Epithelial cell of prostate (primary cell): ENCODE measurements at places on chromosomes 16 and 17.
A peak's percentile ranks its signal among the peaks of the same experiment; 100 is the strongest.

DNA sequence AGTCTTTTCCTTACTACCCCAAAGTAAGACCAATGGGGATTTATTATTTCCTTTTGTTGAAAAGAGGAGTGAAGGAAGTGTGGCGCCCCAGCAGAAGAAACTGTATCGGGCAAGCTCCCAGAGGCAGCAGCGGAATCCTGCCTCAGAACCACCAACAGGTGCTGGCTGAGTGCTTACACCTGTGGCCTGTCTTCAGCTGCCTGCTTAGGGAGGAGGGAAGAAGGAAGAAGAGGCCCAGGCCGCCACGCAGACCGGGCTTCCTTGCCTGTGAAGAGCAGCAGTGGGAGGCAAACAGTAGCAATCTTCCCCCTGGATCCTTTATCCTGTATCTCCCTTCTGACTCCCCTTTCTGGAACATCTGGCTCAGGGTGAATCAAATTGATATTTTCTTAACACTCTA, 134.7 kb downstream of the AATF start:
- DNase-seq: no peak

DNA sequence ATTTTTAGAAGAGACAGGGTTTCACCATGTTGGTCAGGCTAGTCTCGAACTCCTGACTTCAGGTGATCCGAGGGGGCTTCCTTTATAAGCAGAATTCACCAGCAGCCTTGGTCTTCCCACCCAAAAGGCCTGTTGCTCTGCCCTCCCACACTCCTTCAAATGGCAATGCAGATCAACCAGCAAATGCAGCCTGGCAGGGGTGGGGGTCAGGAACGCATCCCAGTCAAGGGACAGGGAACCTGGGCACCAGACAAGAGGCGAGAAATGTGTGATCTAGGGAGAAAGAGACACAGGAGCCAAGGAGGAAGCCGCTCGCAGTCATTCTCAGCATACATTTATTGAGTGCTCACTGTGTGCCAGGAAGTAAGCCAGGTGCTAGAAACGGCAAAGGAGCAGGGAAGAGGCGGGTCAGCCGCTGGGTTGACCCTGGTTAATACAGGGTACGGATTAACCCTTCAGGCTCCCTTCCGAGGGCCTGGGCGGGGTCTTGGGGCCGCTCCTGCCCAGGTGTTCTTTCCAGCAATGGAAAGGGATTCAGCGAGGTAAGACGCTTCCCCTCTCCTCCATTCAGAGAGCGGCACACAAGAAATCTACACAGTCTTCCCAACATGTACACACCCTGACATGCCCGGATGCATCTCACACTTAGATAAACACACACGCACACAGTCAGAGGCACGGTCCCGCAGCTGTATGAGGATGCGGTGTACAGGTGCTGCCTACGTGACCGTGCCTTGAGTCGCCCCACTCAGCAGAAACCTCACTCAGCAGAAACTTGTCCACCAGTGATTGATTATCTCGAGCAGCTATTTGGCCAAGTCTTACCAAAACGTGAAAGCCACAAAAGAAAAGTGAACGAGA, 6.6 kb upstream of the PITPNA start:
- no peak for DNase-seq

DNA sequence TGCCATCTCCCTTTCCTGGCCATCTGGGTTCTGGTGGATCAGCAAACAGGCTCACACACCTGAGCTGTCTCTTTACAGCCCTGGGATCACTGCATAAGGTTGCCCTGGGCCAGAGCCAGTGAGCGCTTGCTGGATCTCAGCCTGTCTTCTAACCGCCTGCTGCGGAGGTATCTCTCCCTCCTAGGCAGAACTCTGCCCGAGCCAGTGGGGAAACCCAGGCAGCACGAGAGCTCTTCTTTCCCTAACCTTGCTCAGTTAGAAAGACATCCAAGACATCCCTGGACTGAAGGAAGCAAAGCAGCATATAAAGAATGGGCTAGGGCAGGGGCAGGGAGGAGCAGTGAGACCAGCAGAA, 6.4 kb downstream of the HAS3 start:
- no peak for DNase-seq

GRCh38 chr17:47663912-47664623, 14.3 kb downstream of the KPNB1 start:
- no peak for DNase-seq

DNA sequence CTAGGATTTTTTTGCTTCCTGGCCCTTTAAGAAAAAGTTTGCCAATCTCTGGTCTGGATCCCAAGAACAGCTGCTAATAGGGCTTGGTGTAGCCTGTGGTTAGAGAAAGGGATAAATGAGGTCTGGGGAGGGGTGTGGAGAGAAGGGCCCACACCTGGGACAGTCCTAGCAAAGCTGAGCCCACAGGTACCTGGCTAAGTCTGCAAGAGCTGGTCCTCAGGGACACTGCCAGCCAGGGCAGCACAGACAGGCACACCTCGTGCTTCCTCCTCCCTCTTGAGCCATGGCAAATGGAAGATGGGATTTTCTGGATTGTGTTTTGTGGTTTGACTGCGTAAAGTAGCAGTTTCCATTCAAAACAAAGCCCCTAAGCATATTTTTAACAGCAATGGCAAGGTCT, 217.5 kb downstream of the SOX9 start:
- no peak for DNase-seq

GRCh38 chr17:50917418-50917743, 51.2 kb upstream of the TOB1 start:
- DNase-seq: no peak

DNA sequence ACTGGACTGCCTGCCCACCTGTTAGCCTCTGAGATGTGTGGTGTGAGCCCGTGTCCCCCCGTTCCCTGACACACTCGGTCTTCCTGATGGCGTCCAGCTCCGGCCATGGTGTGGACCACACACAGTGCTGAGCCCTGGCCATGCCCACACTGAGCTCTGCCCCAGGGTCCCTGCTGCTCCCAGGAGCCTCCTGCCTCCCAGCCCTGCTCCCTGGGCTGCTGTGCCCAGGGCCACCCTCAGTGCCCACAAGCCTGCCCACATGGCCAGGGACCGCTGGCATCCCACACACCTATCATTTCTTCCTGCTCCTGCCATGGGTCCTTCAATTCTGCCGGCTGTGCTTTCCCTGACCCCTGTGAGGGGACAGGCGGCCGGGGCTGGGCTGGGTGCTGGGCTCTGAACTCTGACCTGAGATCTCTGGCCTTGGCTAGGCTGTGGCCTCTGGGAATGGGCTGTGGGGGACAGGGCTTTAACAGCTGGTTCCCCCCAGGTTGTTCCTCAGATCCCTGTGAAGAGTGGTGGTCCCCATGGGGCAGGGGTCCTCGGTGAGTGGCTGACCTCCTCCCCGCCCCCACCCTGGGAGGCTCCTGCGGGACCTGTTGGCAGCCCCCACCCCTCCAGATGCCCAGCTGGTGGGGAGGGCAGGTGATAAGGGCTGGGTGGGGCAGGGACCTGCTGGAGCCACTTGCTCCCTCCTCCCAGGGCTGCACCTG, 4.0 kb downstream of the CEMP1 start:
- DNase-seq: no peak

GRCh38 chr17:68568581-68568980, 32.6 kb downstream of the FAM20A start:
- no peak for DNase-seq

- peak; percentile 78 for DNase-seq
These were observed 5.6 kb upstream of the HSBP1 start for GRCh38 chr16:83802135-83802534.

DNA sequence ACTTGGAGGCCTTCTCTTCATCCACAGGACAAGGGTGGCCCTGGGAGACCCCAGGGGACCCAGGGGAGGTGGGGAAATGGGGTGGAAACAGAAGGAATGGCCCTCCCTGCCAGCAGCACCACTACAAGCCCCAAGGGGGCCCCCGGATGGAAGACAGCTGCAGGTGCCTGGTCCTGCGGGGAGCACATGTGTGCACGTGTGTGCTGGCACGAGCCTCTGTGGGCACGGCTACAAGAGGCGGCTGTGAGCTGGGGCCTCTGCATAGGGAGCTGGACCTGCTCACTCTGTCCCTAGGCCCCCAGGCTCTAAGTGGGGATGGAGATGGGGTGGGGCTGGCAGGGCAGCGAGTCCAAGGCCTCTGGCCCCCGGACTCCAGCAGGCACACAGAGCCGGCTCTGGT, 13.2 kb upstream of the AATK start:
- no peak for DNase-seq

DNA sequence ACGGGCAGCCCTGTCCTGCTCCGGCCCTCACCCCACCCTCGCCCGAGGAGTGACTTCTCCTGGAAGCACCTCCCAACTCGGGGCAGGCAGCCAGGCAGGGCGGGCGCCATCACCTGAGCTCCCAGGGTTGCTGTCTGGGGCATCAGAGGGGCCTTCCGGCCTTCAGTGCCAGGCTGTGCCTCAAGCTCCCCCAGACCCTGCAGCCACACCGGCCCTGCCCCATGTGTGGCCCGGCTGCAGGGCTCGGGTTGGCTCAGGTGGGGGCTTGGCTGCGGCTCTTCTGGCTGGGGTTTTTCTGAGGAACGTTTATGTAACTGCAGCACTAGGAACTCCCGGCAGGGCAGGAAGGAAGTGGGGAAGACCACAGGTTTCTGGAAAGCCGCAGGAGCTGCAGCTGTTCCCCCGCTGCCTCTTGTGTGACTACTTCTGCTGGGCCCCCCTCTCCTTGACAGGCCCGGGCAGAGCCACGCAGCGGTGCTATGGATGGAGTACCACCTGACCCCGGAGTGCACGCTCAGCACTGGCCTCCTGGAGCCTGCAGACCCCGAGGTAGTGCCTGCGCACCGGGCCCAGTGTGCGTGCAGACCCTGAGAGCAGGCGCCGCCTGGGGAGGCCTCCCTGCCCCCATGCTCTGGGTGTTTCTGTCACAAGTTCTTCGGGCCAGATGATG, 45.6 kb downstream of the PRMT7 start:
- DNase-seq: no peak

DNA sequence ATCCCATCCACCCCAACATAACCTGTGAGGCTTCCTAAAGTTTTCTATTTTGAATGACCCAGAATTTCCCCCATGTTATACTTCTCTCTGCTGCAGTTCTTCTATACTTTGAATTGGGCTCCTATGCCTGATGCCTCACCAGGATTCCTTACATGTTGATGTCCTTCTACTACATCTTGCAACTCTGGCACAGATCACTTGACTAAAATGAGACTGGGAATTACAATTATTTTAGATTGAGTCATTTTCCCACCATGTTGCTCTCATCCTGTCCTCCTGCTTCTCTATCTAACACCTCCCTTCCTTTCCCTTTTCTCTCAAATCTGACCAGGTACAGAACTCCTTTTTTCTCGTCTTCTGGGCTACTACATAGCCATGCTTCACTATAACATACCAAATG, 314.0 kb upstream of the KCNJ16 start:
- no peak for DNase-seq

- no peak for DNase-seq
These were observed 3.4 kb downstream of the MNT start for GRCh38 chr17:2397247-2398171.

- DNase-seq: no peak
These were observed 109.9 kb downstream of the TANC2 start for GRCh38 chr17:63075969-63076368.

DNA sequence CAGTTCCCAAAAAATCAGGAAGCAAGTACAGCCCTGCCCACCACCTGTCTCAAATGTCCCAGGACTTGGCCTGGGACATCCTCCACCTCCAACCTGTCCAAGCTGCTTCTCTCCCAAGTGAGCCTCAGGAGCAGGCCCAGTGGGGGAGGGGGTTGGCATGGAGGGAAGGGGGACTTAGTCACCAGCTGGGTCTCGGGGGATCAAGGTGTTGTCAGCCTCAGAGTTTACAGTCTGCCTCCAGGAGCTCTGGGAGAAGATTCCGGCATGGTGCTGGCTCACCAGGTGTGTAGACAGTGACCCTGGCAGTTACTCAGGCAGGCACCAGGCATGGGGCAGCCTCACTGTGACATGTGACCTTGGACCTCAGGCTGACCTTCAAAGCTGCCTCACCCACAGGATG, 19.7 kb downstream of the ZNF423 start:
- DNase-seq: no peak

DNA sequence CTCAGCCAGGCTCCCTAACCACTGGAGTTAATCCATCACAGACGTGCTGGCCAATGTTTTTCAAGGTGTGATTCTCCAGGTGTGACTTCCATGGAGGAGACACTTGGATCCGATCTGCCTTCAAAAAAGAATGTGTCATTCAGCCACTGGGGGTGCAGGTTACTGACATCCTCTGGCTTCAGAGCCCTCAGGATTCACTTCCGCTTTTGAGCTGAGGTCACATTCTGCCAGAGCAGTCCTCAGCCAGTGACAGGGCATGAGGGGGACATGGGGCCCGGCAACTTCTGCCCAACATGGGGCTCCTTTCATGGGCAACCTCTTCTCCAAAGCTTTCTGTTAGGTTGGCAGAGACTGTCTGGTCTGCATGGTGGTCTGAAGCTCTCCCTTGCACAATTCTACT, 81.4 kb downstream of the GRIN2A start:
- no peak for DNase-seq

GRCh38 chr17:34793231-34793908, 167.9 kb downstream of the CCT6B start:
- no peak for DNase-seq

DNA sequence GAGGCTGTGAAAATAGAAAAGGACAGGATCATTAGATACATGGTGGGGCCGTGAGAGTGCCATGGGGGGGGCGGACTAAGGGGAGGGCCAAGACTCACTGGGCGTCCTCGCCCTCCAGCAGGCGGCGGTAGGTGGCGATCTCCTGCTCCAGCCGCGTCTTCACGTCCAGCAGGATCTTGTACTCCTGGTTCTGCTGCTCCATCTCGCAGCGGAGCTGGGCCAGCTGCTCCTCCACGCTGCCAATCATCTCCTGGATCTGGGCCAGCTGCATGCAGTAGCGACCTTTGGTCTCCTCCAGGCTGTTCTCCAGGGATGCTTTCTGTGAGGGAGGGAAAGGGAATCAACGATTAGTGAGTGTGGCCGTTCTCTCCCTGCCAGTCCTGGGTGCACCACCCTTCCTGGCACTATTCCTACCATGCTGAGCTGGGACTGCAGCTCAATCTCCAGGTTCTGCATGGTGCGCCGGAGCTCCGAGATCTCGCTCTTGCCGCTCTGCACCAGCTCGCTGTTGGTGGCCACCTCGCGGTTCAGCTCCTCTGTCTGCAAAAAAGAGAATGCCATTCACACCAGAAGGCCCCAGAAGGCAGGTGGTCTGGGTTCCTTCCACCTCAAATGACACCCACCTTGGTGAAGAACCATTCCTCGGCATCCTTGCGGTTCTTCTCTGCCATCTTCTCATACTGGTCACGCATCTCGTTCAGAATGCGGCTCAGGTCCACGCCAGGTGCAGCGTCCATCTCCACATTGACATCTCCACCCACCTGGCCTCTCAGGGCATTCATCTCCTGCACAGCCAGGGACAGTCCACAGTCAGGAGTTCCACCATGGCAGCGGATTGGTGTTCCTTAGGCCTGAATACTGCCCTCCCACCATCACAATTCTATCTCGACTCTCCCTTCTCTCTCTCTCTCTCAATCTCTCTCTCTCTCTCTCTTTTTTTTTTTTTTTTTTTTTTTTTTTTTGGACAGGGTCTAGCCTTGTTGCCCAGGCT, 3.3 kb downstream of the KRT14 start:
- DNase-seq: peak; percentile 27

GRCh38 chr17:17849147-17849820, 12.5 kb upstream of the SREBF1 start:
- no peak for DNase-seq

DNA sequence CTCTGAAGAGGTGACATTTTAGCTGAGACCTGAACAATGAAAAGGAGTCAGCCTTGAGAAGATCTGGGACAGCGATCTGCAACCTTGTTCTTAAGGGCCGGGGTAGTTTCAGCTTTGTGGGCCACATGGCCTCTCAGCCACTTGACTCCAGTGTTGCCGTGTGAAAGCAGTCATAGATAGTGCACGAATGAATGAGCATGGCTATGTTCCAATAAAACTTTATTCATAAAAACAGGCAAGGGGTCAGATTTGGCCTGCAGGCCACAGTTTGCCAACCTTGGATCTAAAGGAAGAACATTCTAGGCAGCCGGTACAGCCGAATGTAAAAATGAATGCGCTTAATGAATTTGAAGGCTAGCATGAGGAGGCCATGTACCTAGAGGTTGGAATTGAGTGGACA, 83.5 kb downstream of the ABCC6 start:
- DNase-seq: no peak
